ENCODE measurements at places on chromosomes 5 and 9. TPM values are rescaled to one million over a fixed set of nuclear protein-coding genes. Genes with fewer than 3 reads are reported as not detected.

The MACROH2A1 gene
- total RNA-seq: 167 TPM

The OR13F1 gene
- not detected for total RNA-seq

The KYAT1 gene
- 5.6 TPM for total RNA-seq

The ACOT12 gene
- total RNA-seq: not detected

All from gastrocnemius medialis (tissue), 4 donors.